Hematopoietic multipotent progenitor cell (in vitro differentiated cells): ENCODE measurements at places on chromosomes 3 and 15. TPM values are rescaled to one million over a fixed set of nuclear protein-coding genes. Genes with fewer than 3 reads are reported as not detected.

TNNC1 gene
- 0.54 TPM for total RNA-seq

DNA sequence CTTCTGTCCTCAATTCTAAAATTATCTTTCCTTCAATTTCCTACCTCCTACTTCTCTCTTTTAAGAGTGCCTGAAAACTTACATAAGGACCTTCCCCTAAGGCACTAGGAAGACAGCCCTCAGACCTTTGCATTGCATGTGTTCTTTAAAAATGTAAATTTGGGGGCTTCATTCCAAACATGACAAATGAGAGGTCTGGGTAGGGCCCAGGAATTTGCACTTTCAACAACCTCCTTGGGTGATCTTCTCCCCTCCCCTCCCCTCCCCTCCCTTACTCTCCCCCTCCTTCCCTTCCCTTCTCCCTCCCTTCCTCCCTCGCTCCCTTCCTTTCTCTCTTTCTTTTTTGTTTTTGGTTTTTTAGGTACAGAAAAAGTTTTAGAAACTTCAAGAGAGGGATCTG, 18.7 kb downstream of the USF3 start:
- no peak for DNase-seq

DNA sequence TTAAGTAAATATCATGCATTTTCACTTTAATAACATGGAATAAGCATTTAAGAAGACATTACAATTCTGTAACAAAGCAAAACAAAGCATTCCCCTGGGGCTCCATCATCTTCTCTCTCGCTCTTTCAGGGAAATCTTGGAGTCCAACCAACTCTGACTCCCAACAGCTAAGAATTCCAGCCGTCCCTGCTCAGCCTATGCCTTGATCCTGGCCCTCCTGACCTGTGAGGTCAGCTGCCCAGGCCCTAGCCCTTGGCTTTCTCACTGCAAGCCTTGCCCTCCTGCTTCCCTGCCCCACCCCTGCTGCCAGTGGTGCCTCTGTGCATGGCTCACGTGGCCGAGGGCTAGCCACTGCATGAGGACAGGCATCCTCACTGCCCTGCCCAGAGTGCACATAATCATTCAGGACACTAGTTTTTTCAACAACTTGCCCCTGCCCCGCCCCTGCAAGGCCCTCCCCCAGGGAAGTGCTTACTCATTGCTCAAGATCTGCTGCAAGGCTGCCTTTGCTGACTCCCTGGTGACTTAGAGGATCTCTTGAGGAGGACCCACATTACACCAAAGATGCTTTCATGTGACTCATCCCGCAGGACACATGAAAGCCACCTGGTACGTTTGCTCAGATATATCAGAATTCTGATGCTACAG, 37.6 kb downstream of the MTMR10 start:
- DNase-seq = no peak

DNA sequence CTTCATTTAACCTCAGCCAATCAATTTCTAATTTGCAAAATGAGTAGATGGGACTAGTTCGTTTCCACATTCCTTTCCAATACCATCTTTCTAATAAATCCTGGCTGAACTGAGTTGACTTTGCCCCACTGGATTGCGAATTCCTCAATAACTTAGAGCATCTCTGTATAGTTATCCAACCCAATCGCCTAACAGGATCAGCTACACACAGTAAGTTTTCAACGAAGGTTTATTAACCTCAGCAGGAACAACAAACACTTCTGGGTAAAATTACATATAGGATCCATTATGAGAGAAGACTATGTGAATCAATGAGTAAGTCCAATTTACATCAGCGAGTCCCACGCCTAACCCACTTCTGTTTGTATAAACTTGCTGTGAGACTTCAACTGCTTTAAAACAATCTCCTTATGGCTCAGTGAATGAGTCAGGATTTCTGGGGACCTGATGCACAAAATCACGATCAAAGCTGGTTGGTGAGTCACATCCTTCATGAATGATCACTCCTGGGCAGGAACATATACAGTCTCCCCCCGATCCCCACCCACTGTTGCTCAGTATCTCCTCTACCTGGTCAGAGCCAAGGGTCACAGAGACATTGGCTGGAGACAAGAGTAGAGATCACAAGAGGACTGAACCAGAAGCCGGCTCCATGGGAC, 142.8 kb downstream of the EDEM1 start:
- DNase-seq = no peak
